CD4-positive, alpha-beta T cell (primary cell): ENCODE measurements at places on chromosomes 2 and 18. TPM values are rescaled to one million over a fixed set of nuclear protein-coding genes. Genes with fewer than 3 reads are reported as not detected.

DNA sequence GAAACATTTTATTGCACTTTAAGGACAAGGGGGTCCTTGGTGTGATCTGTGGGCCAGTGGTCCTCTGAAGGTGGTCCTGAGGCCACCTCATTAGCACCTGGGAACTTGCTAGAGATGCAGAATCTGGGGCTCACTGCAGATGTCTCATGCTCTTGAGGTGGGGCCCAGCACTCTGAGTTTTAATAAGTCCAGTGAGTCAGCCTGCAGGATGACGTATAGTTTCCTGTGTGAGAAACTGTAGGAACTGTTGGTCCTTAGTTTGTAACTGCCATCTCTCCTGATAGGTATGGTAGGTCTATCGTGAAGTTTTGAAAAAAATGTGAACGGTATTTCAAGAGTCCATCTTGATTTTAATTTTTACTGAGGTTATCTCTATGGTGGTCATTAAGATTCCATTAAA is 2.8 kb downstream of the TRPM8 start:
- no peak for DNase-seq

- no peak for DNase-seq
Measured at GRCh38 chr2:96663829-96664228, 21.3 kb downstream of the FER1L5 start.

DNA sequence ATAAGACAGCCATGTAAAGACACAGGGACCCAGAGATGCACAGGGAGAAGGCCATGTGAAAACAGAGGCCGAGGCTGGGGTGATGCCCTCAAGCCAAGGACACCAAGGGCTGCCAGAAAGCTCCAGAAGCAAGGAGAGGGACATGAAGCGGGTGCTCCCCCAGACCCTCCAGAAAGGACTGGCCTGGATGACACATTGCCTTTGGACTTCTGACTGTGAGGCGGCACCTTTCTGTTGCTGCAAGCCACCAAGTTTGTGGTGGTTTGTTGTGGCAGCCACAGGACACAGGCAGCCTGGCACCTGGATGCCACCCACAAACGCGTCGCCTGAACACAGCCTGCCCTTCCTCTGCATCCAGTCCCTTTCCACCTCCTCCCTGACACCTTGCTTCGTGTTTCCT is 67.1 kb downstream of the RHOB start:
- no peak for DNase-seq

DNA sequence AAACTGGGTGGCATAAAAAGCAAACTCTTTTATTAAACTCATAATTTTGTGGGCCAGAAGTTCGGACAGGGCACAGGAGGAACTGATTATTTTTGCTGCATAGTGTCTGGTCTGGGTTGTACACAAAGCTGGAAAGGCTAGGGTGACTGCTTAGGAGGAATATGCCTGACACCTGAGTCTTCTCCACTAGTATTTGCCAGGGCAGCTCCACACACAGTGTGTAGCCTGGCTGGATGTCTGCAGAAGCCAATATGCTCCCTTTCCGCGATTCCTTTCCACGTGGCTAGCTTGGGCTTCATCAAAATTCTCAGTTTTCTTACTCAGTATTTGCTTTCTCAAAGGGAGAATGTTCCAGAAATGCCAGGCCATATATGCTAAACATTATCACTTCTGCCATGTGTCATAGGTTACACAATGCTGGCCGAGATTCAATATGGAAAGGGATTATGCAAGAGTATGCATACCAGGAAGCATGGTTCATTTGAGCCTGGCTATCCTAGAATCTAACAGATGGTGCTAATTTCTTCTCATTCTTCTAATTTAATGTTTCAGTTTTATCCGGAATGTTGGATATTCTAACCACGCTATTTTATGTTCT is 142.7 kb upstream of the DOK6 start:
- DNase-seq = no peak

DNA sequence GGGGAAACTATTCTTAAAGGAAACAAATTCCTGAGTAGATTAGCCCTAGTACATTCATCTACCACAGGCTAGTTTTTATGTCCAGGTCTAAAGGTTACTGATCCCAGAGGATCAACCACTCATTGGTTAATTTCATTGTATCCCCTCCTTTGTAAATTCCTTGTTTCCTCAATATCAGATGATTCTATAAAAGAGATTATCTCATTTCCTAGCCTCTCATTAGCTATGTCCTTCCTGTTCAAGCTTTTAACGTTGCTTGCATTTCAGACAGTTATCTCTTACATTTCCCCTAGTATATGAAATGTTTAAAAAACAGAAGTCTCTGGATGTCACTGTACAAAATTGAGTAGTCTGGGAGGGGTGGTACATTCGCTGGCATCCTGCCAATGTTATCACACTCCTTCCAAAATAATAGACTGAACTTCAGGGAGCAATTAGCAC is 24.2 kb upstream of the ARMC9 start:
- DNase-seq = no peak

DNA sequence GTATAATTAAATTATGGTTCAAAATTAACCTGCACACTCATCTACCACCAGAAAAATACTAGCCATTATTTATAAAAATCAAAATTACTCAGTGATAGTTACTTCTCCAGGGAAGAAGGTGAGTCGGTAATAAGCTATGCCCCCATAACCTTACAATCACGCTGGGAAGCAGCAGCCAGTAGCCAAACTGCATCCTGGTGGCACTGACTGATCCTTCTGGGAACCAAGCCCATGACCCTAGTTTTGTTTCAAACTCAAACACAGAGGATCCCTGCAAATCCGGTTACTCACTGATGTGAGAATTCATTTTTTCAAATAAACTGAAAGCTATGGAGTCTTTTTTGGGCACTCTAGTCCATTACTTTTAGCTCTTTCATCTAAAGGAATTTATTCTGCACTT is 88.2 kb upstream of the VWC2L start:
- no peak for DNase-seq

DNA sequence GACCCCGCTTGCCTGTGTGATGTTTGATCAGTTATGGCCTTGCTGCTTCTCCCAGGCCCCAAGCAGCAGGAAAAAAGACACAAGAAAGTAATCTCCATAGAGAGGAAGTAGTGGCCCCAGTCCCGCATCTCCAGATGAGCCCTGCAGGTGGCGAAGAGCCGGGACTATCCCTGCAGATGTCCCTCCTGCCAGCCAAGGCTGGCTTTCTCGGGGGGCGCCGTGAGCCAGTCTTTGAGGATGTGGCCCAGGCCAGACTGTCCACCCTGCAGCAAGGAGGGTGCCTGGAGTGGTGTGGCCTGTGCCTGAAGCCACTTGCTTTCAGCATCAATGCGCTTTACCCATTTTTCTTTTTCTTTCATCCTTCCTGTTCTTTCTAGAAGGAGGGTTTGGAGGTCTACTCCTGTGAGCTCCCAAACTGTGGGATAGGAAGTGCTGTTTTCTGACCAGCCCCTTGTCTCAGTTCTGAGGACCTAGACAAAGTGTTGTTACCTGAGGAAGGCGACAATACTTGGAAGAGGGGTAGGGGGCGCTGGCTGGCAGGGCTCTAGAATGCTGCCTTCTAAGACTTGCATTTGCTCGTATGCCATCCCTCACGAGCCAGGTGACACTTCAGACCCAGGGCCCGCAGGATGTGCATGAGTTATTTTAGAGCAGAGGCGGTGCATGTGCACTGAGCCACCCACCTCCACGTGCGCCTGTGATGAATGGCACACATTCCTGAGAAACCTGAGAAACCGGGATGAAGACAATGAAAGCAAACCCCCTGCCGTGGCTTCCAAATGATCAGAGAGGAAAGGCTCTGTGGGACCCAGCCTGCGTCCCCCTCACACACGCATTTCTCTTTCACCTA is 255.8 kb downstream of the FBXO15 start:
- DNase-seq = no peak

- DNase-seq = no peak
Measured at GRCh38 chr18:78242254-78242643, 737.4 kb upstream of the SALL3 start.

DNA sequence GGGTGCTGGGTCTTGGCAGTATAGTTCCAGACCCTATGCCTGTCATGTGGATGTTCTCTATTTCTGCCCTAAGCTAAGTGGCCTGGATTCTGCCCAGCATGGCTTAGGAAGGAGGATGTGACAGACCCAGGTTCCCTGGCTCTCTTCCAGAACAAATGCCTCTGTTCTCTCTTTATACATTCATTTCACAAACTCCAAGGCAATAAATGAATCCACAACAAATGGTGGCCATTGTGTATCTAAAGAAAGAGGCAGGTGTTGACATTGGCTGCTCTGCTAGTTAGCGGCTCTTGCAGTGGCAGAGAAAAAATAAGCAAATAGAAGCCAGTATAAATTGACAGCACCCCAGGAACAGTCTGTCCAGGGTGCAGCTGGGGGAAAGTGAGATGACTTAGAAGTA is 298.6 kb downstream of the SUCLG1 start:
- DNase-seq = no peak

Gene HOXD8
- not detected for total RNA-seq

Gene PROM2
- total RNA-seq = 0.73 TPM
